ENCODE measurements at places on chromosomes 7 and 10.
A peak's percentile ranks its signal among the peaks of the same experiment; 100 is the strongest.

GRCh38 chr10:91487911-91488582, 77.9 kb downstream of the HECTD2 start:
- no peak for DNase-seq

- no peak for DNase-seq
These were observed 117.9 kb downstream of the SLIT1 start for GRCh38 chr10:97067716-97068391.

- DNase-seq: no peak
These were observed 263.1 kb upstream of the HGF start for GRCh38 chr7:82032901-82033300.

GRCh38 chr7:8259586-8260222, 2.3 kb downstream of the ICA1 start:
- DNase-seq: no peak

GRCh38 chr10:69449841-69450240, 1.4 kb upstream of the TSPAN15 start:
- peak; percentile 78 for DNase-seq

GRCh38 chr7:159013825-159014289, 130.8 kb downstream of the VIPR2 start:
- no peak for DNase-seq

GRCh38 chr7:93327006-93327633, 95.0 kb downstream of the VPS50 start:
- DNase-seq: no peak

DNA sequence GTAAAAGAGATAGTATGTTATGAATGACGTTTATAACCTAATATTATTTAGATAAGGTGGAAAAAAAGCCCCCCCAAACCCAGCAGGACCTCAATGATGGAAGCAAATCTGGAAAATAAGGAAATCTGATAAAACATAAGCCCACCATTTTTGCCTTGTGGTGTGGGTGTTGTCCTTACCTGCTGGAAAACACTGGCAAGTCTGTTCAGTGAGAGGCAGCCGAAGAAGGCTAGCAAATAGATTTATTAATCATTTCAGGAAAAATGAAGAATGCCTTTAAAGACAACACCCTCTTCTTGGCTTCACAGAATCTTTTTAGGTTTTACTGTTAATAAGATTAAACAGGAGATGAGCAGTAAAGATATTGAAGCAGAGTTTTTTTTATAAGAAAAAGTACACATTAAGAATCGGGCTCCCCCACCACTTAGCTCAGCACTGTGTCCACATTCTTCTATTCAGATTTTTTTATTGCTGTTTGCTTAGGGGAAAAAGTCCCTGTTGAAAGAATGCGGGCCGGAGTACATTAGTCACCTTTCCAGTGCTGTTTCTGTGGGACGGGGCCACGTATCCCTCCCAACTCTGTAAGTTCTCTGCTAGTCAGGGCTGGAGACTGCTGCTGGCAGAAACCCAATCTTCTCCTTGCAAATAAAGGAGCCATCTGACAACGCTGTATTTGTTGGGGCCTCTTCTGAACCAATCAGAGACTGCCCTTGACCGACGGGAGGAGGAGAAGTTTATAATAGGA, 104.1 kb downstream of the EVX1 start:
- DNase-seq: peak; percentile 92

DNA sequence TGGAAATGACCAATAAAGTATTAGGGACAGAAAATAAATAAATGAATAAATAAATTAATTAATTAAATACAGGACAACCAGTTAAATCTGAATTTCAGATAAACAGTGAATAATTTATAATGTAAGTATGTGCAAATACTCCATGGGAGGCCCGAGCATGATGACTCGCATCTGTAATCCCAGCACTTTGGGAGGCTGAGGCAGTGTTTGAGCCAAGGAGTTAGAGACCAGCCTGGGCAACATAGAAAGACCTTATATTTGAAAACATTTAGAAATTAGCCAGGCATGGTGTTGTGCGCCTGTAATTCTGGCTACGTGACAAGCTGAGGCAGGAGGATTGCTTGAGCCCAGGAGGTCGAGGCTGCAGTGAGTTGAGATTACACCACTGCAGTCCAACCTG, 123.7 kb downstream of the CUL2 start:
- no peak for DNase-seq

DNA sequence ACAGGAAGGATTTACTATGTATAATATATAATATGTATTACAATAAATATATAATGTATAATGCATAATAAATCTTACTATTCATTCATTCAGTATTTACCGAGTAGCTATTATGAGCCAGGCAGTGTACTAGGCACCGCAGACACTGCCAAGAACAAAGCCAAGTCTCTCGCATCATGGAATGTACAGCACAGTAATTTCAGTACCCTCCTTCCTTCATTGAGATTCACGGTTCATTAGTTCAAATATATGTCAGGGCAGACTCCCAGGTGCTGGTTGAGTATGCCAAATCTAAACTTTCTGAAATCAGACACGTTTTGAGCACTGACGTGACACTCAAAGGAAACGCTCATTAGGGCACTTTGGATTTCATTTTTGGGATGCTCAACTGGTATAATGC, 9.1 kb downstream of the USP6NL start:
- DNase-seq: no peak

DNA sequence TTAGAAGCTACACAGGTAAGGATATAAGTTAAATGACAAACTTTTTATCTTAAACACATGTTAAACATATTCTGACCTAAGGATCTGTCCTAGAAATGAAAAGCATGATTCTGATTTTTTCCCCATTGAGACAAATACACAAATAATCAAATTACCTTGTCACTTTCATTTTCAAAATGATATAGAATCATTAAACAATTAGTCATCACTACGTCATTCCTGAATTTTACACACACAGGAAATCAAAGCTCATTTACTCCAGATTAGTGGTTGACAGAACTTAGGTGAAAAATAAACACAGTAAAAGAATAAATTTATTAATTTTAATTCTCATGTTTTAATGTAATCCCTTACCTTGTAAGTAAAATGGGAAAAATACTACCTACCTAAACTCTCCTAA, 89.0 kb downstream of the AASS start:
- no peak for DNase-seq

DNA sequence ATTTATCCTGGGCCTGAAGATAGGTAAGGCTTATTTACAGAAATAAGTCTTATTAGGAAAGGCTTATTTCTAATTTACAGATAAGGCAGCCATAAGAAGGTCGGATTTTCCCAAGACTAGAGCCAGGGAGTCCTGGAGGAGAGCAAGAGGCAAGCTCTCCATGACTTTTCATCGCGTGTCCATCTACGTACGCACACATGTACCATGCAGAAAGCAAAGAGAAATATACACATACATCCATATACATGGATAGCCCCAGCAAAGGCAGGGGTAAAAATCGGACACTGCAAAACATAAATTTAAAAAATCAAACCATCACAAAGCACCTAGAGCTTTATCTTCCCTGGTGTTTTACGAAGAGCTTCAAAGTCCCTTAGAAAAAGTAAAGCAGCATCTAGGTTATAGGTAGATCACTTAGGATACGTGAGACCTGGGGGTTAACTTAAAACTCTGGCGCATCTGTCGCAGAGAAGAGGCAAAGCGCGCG, 25.8 kb upstream of the ZRANB1 start:
- DNase-seq: peak; percentile 39

GRCh38 chr10:97023401-97024167, 162.2 kb downstream of the SLIT1 start:
- DNase-seq: no peak

DNA sequence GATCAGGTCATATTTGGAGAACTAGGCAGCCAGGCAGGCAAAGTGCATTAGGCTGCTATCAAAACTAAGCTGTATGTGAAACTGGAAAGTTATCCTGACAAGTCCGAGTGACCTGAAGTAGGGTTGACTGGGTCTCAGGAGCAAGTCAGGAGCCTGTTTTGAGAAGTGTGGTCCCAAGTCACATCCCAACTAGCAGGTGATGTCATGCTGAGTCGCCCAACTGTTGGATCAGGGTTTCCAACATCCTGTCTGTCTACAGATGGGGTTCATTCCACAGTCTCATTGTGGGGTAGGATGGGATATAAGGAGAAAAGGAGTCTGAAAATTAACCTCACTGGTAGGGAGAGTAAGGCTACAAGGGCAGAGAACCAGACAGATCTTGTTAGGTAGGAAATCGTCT, 27.0 kb downstream of the SLC26A4 start:
- DNase-seq: no peak

- DNase-seq: no peak
These were observed 87.2 kb downstream of the NRF1 start for GRCh38 chr7:129698516-129699418.

GRCh38 chr7:83204715-83205114, 42.0 kb upstream of the PCLO start:
- no peak for DNase-seq

- no peak for DNase-seq
These were observed 26.3 kb downstream of the IGF2BP3 start for GRCh38 chr7:23443974-23444373.

DNA sequence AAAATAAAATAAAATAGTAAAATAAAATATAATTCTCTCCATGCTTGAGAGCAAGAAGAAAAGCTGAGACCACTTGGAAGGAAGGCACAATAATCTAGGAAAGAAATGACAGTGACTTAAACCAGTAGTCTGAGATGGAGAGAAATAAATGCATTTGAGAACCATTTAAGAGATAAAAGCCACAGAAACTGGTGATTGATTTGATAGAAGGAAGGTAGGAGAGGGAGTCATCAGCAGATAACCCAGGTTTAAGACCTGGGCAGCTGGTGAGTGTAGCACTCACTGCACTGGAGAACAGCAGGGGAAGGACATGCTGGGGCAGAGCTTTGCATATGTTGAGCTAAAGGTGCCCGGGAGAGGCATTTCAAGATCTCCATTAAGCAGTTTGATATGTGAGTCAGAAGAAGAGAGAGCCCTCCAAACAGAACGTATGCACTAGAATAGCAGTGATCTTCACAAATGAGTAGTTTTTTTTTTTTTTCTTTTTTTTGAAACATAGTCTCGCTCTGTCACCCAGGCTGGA, 268.0 kb downstream of the DYNC1I1 start:
- no peak for DNase-seq

- DNase-seq: no peak
These were observed 40.5 kb upstream of the BNIP3 start for GRCh38 chr10:132022241-132022640.

DNA sequence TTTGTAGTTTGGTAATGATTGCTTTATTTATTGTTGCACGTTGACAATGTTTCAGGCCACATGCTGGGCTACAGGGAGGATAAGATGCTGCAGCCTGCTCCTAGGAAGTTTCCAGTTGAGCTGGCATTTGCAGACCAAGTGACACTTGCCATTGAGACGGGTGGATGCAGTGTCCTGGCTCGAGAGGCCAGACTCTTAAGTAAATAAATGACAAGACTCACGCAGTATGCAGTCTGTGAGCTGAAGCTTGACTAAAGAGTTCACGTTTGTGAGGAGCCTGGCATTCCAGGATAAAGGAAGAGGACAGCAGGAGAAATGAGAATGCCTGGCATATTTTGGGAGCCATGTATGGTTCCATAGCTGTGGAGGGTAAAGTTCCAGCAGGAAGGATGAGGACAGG, 105.8 kb downstream of the BAMBI start:
- DNase-seq: no peak

DNA sequence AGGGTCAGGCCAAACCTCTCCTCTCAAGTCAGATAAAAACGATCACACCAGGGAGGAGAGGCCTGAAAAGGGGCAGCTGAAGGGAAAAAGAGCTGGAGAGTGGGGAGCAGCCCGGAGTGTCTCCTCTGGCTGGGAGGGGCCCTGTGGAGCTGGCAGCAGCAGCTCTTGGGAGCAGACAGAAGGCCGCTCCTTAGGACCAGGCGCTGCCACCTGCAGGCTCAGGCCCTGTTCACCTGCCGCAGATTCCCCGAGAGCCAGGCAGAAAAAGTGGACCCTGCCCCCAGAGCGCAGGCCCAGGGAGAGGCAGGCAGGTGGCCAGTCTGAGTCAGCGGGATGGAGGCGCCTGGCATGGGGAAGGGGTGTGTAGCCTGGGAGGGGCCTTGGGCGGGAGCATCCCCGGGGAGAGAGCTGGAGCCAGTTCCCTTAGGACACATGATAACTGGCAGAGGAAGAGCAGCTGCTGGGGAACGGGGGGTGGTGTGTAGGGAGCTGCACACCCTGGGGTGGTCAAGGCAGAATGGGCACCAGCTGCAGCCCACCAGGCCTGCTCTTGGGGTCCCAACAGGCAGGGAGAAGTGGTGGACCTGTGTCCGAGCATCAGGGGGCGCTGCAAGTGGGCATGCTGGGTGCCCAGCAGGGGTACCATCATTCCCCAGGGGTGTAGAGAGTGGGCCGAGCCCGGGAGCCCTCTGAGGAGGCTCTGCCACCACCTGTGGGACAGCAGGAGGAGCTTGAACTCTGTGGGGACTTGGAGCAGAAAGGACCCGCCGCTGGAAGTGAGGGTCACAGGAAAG, 177.2 kb upstream of the RHEB start:
- peak; percentile 91 for DNase-seq

GRCh38 chr7:92631067-92631849, 41.1 kb upstream of the FAM133B start:
- DNase-seq: no peak

DNA sequence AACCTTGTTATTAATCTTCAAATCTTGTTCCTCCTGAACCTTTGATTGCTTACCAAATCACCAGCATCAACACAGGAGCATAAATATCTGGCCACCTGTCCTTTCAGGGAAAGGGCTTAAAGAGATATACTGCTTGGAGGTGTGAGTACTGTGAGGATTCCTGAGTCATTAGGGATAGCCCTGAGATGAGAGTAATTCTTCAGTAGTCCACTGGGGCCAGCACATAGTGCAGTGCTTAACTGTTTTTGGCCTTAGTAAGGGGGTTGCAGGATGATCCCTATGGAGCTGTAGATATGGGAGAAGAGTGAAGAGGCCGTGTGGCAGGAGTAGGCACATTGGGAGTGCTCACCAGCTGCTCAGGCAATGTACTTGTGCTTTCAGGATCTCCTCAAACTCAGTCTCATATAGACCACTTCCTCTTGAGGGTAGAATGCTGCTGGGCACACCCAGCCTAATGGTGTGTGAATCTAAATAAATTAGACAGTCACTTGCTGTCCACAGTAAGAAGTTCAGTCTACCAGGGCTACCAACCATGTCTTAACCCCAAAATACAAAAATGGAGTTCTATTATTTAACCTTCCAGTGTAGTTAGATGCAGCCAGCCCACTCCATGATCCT, 26.5 kb upstream of the GPR141 start:
- DNase-seq: no peak

- DNase-seq: no peak
These were observed 17.5 kb upstream of the CDK1 start for GRCh38 chr10:60760711-60761210.

Data from hepatocyte (in vitro differentiated cells).